ENCODE measurements at places on chromosomes 2 and 18.

GRCh38 chr18:34115409-34116081 is 109.2 kb downstream of the NOL4 start:
- no peak for DNase-seq

DNA sequence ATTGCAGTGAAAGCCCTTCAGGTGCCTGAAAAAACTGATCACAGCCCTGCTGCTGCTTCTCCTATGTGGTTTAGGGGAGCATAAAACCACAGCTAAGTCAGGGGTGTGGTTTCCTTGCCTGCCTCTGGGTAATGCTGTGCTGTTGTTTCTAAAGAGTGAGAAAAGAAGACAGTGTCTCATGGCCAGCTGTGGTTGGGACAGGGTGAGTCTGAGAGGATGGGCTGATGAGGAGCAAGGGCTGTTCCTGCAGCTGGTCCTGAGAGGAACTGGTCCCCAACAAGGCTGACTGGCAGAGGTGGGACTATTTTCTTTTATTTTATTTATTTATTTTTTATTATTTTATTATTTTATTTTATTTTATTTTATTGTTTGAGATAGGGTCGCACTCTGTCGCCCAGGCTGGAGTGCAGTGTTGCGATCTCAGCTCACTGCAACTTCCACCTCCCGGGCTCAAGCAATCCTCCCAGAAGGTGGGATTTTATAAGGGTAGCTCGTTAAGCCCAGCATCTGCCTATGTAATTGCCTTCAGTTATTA is 236.7 kb downstream of the FHOD3 start:
- DNase-seq = no peak

- no peak for DNase-seq
Observed at GRCh38 chr2:14232217-14232616, 400.3 kb upstream of the LRATD1 start.

GRCh38 chr18:77940566-77940965 is 690.9 kb downstream of the GALR1 start:
- DNase-seq = no peak

DNA sequence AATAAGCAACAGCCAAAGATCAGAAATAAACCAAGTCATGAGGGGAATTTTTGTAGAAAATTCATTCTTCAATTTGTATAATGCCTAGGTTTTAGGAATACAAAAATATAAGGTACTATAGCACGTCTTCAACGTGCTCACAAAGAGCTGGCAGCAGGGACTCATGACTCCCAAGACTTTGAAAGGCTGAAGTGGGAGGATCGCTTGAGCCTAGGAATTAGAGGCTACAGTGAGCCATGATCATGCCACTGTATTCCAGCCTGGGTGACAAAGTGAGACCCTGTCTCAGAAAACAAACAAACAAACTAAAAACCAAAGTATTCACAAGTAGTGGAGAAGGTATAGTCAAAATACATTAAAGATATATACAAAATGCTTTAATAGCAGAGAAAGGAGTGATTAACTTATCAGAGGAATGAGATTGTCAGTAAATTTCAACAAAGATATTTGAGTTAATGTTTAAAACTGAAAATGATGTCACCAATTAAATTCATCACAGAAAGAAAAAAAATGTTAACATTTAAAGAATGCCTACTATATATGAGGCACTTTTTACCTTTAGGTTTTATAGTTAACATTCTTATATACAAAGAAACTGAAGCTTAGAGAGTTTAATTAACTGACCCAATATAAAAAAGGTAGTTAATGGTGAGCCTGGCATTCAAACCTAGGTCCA is 3.2 kb downstream of the WDR33 start:
- DNase-seq = no peak

- no peak for DNase-seq
Observed at GRCh38 chr2:127665267-127665893, 9.9 kb downstream of the LIMS2 start.

GRCh38 chr2:16332681-16333557 is 332.7 kb downstream of the CYRIA start:
- peak; percentile 14 for DNase-seq

DNA sequence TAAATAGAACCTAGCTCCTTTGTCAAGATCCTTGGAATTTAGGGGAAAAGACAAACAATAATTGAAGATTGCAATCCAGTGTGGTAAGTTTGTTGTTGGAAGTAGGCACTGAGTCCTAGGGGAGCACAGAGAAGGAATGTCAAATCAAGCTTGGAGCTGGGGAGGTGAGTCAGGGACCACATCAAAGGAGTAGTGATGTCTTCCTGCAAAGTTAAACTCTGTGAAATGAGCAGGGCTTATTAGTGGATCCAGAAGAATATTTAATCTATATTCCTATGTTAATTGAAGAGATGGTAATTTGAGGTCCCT is 41.7 kb upstream of the NABP1 start:
- no peak for DNase-seq

DNA sequence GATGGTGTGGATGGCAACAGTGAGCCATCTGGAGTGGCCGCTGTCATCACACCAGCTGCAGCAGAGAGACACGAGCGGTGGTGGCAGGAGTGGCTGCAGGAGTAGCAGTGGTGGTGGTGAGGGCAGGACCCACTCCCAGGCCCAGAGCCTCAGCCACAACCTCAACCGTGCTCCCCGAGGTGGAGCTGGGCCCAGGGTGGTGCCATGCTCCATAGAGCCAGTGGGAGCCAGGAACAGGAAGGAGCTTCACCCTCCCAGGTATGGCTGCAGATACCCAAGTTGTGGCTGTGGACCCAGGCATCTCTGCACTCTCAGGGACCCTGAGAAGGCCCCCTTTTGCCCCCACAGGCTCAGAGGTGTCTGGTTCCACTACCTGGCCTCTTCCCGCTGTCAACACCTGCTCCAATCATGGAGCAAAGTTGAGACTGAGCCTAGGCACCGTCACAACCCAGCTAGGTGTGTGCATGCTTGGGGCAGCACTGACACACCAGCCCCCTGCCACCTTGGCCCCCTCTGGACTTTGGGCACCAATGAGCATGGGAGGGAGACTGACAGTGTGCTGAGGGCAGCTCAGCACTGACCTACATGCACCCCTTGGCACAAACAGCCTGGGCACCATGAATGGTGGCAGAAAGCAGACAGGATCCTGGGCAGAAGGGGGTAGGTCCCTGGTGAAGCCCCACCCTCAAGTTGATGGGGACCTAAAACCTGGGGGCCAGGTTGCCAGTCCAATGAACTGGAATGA is 188.9 kb downstream of the NDUFA10 start:
- no peak for DNase-seq

GRCh38 chr18:28794459-28795245 is 617.7 kb upstream of the CDH2 start:
- DNase-seq = no peak

DNA sequence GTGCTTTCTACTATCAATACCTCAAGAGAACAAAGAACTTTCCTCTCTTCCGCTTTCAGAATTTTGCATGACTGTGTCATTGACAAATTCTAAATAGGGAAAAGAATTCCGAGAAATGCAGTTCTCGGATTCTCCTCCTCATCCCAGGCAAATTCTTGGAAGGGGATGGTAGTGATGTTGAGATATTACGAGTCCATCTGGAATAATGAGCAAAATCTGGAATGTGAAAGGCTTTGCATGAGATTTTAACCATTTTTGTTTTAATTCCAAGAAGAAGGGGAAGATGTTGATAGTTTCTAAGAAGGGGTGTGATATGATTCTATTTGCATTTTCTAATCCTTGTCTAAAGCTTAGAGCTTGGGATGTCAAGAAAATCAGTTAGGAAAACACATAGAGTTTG is 127.1 kb upstream of the DOCK10 start:
- DNase-seq = no peak

- no peak for DNase-seq
Observed at GRCh38 chr2:138814123-138814898, 34.1 kb upstream of the NXPH2 start.

- DNase-seq = no peak
Observed at GRCh38 chr18:21660078-21660477, 44.5 kb downstream of the ABHD3 start.

- no peak for DNase-seq
Observed at GRCh38 chr2:7857904-7858303, 824.0 kb upstream of the ID2 start.

- DNase-seq = no peak
Observed at GRCh38 chr2:19124135-19124534, 234.3 kb downstream of the OSR1 start.

DNA sequence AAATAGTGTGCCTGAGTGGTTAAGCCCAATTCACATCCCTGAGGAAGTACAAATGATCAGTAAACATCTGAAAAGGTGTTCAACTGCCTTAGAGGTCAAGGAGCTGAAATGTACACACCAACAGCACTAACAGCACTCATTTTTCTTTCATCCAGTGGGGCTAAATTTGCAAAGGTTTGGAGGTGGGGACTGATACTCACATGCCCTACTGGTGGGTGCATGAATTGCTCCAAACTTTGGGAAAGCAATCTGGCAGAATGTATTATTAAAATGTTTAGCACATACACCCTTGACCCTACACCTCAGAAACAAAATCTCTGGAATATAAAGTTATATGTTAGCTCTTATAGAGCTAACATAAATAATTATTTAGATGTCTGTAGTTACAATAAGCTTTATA is 19.0 kb upstream of the FAM178B start:
- no peak for DNase-seq

- no peak for DNase-seq
Observed at GRCh38 chr2:35220461-35220860, 1135.1 kb upstream of the CRIM1 start.

DNA sequence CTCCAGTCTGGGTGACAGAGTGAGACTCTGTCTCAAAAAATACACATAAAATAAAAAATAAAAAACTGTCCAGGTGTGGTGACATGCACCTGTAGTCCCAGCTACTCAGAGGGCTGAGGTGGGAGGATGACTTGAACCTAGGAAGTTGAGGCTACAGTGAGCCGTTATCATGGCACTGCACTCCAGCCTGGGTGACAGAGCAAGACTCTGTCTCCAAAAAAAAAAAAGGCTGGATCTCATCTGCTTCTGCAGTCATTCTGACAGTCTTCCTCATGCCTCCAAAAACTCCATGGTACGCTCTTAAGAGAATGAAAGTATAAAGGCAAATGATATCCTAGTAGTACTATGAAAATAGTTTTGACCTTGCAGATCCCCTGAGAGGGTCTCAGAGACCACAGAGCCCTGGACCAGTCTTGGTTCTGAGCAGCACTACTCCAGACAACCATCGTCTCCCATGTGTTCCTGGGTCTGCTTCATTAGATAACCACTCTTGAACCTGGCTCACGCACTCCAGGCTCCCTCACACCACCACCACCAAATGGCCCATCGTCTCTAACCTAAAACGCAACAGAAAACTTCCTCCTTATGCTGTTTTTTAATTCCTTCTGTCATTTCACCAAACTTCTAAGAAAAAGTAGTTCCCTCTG is 26.0 kb downstream of the SPIRE1 start:
- no peak for DNase-seq

- no peak for DNase-seq
Observed at GRCh38 chr18:40957533-40958070, 997.4 kb upstream of the PIK3C3 start.

- DNase-seq = no peak
Observed at GRCh38 chr2:129754831-129755230, 224.6 kb upstream of the RAB6C start.

DNA sequence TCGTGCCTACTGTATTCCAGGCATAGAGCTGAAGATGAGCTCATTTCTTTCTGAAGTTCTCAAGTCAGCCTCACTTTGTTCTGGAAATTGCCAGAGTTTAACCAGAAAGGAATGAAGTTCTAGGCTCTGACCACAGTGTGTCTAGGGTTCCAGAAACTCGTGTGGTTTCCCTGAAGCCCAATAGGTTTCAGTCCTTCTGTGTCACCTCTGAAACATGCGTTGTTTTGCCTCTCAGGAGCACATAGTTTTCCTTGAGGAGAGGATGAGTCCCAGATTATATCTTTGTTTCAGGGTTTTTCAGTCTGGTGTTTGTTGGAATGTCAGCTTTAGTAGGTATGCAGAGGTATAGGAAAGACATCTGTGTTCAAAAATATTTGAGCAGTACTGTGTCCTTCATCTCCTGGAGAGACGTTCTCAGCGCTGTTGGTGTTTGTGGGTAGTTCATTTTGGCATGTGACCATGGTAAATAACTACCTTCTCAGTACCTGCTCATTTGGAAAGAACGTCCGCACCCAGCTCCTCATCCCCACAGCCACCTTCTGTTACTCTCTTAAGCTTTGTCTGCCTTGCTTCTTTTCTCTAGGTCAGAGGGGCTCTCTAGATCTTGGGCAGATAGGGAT is 56.6 kb downstream of the RALBP1 start:
- no peak for DNase-seq

DNA sequence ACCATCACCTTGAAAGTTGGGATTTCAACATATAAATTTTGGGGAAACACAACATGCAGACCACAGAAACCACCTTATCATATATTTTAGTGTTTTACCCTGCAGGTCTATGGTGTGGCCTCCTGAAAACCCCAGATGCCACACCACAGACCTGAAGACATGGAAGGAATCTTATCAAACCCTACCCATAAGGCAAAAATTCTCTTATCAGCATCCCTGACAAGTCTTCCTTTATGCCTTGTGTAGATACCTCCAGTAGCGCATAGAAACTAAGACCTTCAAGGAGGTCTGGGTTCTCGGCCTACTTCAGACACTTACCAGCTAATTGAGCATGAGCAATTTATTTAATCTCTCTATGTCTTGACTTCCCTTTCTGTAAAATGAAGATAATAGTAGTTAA is 59.1 kb upstream of the SLC14A2 start:
- DNase-seq = no peak

GRCh38 chr2:94956797-94957391 is 68.6 kb upstream of the MAL start:
- DNase-seq = peak; percentile 6
